Mesendoderm (in vitro differentiated cells): ENCODE measurements at places on chromosomes 13 and 19.

DNA sequence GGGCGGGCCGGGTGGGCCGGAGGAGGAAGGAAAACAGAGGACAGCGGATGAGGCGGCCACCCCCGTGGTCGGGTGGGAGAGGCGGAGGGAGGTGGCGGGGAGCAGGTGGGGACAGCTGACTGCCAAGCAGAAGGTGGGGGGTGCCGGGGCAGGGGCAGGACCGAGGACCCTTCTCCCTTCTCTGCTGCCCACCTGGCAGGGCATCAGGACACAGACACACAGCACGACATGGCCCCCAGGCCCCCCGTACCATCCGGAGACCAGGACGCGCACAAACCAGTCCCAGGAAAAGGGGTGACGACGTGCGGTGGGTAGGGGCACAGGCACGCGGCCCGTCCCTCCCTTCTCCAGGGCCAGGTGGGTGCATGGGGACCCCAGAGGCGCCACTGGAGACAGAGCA is 11.0 kb upstream of the CACTIN start:
- DNase-seq = no peak

DNA sequence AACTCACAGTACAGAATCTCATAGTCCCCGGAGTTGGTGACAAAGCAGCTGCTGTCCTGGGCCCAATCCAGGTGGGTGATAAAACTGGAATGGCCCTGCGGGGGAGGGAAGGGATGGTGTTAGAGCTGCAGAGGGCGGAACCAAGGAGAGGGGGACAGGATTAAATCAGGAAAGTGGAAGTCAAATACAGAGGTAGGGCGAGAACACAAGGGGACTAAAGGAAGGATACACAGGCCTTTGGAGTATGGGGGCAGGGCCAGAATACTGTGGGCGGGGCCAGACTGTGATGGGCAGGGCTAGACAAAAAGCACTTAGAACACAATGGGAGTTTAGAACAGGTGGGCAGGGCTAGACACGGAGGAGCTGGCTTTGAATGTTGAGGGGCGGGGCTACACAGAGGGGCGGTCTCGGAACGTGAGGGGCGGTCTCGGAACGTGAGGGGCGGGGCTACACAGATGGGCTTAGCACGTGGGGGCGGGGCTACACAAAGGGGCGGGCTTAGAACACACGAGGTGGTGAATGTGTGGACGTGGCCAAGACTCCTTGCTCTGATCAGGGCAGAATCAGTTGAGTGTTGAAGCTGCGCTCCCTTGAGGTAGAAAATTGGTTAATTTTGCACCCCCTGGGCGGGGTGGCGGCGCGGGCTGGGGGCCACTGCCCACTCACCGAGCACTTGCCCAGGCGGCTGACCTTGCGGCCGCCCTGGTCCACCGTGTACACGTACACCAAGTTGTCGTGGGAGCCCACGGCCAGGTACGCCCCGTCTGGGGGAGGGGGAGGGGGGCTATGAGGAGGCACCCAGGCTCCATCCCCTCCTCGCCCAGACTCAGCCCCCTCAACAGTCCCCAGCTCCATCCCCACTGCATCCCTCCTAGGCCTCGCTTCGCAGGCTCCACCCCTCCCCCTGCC is 14.0 kb upstream of the GPR4 start:
- DNase-seq = peak; percentile 100

GRCh38 chr13:110638814-110639806 is 23.8 kb downstream of the NAXD start:
- DNase-seq = no peak

GRCh38 chr19:47239610-47240296 is 8.8 kb upstream of the BBC3 start:
- no peak for DNase-seq

- DNase-seq = peak; percentile 91
Measured at GRCh38 chr13:79775830-79776229, 294.9 kb downstream of the NDFIP2 start.

- no peak for DNase-seq
Measured at GRCh38 chr13:105805892-105806627, 729.4 kb downstream of the EFNB2 start.
